ENCODE measurements at places on chromosomes 13 and 19. TPM values are rescaled to one million over a fixed set of nuclear protein-coding genes. Genes with fewer than 3 reads are reported as not detected.
A peak's percentile ranks its signal among the peaks of the same experiment; 100 is the strongest.

GRCh38 chr13:24742294-24742693, 21.7 kb upstream of the RNF17 start:
- no peak for DNase-seq

DNA sequence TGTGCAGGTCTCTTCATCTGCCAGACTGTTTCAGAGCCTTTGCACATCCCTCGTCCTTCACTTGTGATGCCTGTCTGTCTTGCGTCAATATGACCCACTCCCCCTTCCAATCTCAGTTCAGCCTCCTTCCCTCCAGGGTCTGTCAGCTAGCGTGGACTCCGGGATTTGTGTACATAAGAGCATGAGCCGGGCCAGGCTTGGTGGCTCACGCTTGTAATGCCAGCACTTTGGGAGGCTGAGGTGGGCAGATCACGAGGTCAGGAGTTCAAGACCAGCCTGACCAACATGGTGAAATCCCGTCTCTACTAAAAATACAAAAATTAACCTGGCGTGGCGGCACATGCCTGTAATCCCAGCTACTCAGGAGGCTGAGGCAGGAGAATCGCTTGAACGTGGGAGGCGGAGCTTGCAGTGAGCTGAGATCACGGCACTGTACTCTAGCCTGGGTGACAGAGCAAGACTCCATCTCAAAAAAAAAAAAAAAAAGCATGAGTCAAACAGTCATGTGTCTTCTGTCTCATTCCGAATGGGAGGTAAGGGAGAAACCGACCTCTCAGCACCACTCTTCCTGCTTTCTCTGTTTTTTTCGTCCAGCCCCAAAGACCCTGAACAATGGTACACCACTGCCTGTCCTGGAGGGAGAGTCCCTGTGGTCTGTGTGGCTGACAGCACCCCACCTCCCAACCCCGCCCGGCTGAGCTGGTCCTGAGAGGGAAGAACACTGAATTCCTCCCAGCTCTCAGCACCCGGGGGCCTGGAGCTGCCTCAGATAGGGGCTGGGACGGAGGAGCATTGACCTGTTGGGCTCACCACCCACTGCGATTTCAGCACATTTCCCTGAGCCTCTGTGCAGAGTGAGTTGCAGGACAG, 2.4 kb upstream of the SIGLEC9 start:
- peak; percentile 10 for DNase-seq

GRCh38 chr13:114263578-114263977, 17.8 kb upstream of the UPF3A start:
- DNase-seq, result no peak

GRCh38 chr13:70171151-70171550, 62.9 kb upstream of the KLHL1 start:
- DNase-seq, result peak; percentile 60

DNA sequence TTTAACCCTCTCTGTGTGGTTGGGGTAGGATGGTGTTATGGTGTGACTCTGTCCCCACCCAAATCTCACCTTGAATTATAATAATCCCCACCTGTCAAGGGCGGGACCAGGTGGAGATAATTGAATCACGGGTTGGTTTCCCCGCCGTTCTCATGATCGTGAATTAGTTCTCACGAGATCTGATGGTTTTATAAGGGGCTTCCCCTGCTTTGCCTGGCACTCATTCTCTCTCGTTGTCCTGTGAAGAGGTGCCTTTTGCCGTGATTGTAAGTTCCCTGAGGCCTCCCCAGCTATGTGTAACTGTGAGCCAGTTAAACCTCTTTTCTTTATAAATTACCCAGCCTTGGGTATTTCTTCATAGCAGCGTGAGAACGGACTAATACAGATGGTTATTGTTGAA, 68.8 kb downstream of the ARHGEF7 start:
- DNase-seq, result no peak

- no peak for DNase-seq
These were observed 4.4 kb upstream of the FKRP start for GRCh38 chr19:46741447-46741846.

- DNase-seq, result peak; percentile 74
These were observed at the start of gene TPM4 for GRCh38 chr19:16076154-16076957. Gene TPM4, plus strand, starts transcription at chr19:16076495. Its CDS starts 71 bp downstream, at chr19:16076566.

DNA sequence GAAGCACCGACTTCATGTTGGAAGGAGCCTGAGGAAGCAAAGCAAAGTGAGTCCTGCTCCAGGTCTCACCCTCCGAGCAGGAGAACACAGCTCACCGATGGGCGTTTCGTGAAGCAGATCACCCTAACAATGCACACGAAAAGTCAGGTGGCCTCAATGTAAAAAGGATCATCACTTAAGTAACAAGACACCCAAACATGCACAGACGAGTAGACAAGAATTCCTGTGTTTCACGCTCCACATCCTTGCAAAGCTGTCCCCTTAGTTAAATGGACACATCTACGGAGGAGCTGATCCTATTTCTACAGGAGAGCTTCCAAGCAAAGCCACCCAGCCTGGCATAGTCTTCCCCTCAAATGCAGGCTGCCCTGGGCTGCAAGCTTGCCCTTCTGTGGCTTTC, 66.2 kb downstream of the SLC15A1 start:
- no peak for DNase-seq

GRCh38 chr19:35556846-35557538, 6.5 kb downstream of the ATP4A start:
- no peak for DNase-seq

SIGLEC14 gene
- not detected for total RNA-seq

BSG gene
- 410 TPM for total RNA-seq

All from renal cortical epithelial cell (primary cell).